ENCODE measurements at places on chromosomes 3 and 15. TPM values are rescaled to one million over a fixed set of nuclear protein-coding genes. Genes with fewer than 3 reads are reported as not detected.

The CCR9 gene
- 0.09 TPM for total RNA-seq

The ANKRD63 gene
- total RNA-seq: not detected

The LRRC3B gene
- 0.09 TPM for total RNA-seq

The LACTB gene
- 9.1 TPM for total RNA-seq

The CHL1 gene
- 10.5 TPM for total RNA-seq

The GOLGA6B gene
- total RNA-seq: not detected

The CRYGS gene
- total RNA-seq: 1.0 TPM

The BCHE gene
- 2.2 TPM for total RNA-seq

The CHRNA7 gene
- total RNA-seq: 3.7 TPM

The SH3GL3 gene
- total RNA-seq: 7.4 TPM

The TLR9 gene
- total RNA-seq: 0.17 TPM

The VEPH1 gene
- 1.4 TPM for total RNA-seq

The SLC28A1 gene
- not detected for total RNA-seq

The ROBO2 gene
- 18.2 TPM for total RNA-seq

The EFCC1 gene
- 1.8 TPM for total RNA-seq

The FAM174B gene
- 183 TPM for total RNA-seq

The CHCHD6 gene
- total RNA-seq: 13.9 TPM

- DNase-seq: no peak
Observed at GRCh38 chr3:150411106-150411460, 3.0 kb downstream of the TSC22D2 start.

DNA sequence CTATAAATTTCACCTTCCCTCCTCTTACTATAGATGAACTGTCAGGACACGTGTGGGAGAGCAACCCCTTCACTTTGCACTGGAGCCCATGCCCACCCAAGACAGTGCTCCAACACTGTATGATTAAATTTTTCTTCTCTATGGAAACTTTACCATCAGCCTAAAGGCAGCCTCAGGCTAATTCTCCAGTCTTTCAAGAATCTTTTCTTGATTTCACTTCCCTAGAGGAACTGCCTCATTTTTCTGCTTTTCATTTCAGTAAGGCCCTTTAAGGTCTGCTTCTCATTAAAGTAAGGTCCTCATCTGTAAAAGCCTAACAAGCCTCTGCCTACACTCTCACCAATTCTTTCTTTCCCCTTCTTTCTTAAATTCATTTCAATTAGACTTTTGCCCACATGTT, 137.3 kb downstream of the KCNMB2 start:
- DNase-seq: no peak

DNA sequence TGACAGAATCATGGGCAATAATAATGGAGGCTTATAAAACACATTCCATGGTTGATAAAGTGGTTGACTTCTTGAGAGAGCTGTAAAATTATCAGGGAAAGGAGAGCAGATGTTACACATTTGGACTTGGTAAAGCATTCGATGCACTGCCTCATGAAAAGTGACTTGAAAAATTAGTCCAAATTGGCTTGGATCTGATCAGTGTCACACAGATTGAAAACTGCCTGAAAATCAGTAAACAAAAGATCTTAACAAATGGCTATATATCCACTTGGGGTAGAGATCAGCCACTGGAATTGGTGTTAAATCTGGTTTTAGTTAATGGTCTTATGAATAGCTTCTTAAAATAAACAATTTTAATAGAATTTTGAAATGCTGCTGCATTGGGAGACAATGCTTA, 20.3 kb downstream of the SHOX2 start:
- no peak for DNase-seq

- DNase-seq: no peak
Observed at GRCh38 chr3:55544219-55544618, 57.1 kb upstream of the WNT5A start.

GRCh38 chr3:17372362-17373210, 369.8 kb downstream of the TBC1D5 start:
- no peak for DNase-seq

GRCh38 chr3:139123377-139124095, 78.8 kb upstream of the PRR23C start:
- DNase-seq: no peak

DNA sequence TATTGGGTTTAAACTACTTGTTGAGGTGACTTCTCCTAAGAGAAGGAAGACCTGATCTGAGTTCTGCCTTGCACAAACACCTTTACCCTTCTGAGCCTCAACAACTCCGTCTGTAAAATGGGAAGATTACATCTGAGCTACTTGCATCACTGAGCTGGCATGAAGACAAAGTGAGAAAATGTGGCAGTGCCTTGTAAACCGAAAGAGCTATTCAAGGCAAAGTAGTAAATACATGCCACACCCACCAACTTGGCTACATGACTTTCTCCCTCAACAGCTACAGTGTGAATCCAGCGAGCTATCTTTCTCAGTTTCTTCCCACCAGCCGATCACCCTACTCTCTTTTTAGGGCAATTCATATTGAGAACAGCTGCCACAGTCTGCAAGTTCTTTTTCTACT, 148.3 kb downstream of the FOXB1 start:
- DNase-seq: no peak

DNA sequence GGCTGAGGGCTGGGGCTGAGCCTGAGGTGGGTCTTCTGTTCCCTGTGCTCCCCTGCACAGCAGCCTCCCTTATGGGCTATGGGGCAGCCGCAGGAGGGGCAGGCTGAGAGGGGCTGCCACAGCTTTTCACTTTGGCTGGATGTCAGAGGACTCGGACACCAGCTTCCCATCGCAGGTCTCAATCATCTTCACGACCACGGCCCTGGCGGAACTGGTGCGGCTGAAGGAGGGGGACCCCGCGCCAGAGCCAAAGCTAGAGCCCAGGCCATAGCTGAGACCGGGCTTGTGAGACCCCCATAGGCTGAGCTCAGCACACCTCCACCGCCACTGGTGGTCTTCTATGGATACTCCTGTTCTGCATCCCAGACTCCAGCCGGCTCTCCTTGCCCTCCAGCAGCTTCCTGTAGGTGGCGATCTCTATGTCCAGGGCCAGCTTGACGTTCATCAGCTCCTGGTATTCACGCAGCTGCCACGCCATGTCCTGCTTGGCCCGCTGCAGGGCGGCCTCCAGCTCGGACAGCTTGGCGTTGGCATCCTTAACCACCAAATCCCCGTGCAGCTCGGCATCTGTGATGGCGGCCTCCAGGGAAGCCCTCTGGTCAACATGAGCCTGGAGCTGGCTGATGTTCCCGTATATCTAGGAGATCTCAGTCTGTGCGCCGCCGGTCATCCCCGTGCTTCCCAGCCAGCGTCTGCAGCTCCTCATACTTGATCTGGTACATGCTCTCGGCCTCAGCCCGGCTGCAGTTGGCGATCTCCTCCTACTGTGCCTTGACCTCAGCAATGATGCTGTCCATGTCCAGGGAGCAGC, 181.7 kb upstream of the SYNPR start:
- no peak for DNase-seq

GRCh38 chr3:137612291-137612690, 151.8 kb upstream of the SOX14 start:
- no peak for DNase-seq

DNA sequence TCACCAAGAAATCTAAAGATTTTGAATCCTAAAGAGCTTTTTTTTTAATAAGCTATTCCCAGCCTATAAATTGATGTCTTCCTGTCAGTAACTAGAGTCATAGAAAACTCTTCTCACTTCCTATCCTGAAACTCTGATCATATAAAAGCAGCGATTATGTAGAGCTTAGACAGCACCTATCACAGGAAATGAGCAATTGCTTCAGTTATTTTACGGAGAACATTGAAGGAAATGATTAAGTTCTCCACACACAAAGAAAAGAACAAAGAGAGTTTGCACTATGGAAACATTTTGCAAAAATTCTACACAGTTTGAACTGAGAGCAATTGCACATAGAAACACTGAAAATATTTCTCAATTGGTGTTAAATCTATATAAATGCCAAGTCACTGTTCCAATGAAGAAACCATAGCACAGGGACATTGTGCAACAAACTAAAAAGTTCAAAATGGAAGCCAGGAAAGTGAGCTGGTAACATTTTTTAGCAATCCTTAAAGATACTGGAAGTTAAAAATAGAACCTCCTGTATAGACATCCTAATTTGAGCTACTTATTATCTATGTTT, 291.5 kb upstream of the ARHGEF26 start:
- DNase-seq: no peak

GRCh38 chr15:98233873-98234272, 273.4 kb downstream of the ARRDC4 start:
- DNase-seq: no peak

- DNase-seq: no peak
Observed at GRCh38 chr15:41115161-41115651, 874 bp downstream of the INO80 start.

- no peak for DNase-seq
Observed at GRCh38 chr3:25711090-25711489, 46.4 kb upstream of the TOP2B start.

DNA sequence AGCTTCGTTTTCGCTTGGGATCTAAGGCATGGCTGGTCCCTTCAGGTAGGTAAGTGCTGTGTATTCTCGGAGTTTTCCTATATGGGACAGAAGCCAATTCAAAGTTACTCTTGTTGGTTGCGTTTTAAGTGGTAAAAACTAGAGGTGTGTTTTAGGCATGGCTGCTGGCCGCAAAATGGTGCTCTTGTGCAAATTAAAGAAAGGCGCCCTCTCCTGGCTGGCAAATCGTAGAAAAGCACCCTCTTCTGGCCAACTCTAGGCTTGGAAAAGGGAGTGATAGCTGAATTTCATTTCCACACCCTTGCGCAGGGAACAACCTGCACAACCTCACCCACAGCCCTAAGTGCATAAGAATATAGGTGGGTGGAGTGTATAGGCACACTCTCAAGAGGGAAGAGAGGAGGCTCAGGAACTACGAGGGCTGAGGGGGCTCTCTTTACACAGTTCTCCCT, 23.5 kb downstream of the DRD3 start:
- DNase-seq: no peak

DNA sequence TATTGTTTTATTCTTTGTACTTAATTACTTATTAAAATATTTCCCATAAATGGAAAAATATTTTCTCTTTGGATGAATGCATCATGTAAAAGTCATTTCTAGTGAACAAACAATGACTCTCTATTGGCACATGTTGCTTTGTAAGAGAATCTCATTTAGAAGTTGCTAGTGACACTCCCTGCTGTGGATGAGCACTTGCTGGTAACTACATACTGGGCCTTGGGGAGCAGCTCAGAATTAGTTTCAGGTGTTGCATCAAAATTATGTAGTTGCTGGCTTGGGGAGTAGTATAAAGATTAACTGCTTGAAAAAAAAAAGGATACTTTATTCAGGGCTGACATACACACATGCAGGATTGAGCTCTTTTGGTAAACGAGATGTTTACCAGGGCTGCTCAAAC, 80.3 kb upstream of the KCNAB1 start:
- no peak for DNase-seq

DNA sequence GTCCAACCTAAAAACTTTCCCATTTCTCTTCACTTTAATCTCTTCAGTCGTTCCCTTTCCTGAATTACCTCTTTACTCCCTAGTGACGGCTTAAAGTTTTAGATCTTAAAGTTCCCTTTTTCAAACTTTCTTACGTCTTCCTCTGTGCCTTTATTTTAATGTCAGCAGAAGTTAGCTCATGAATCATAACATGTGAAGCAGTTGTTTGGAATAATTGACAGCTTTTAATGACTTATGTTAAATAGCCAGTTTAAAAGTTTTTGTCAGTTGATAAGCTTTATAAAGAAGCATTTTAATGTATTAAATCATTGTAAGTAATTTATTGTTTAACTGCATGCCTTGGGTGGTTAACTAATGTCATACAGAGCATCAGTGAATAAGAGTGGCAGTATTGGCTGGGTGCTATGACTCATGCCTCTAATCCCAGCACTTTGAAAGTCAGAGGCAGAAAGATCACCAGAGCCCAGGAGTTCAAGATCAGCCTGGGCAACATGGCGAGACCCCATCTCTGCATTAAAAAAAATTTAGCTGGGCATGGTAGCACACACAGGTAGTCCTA, 33.9 kb downstream of the PIK3CA start:
- DNase-seq: no peak

DNA sequence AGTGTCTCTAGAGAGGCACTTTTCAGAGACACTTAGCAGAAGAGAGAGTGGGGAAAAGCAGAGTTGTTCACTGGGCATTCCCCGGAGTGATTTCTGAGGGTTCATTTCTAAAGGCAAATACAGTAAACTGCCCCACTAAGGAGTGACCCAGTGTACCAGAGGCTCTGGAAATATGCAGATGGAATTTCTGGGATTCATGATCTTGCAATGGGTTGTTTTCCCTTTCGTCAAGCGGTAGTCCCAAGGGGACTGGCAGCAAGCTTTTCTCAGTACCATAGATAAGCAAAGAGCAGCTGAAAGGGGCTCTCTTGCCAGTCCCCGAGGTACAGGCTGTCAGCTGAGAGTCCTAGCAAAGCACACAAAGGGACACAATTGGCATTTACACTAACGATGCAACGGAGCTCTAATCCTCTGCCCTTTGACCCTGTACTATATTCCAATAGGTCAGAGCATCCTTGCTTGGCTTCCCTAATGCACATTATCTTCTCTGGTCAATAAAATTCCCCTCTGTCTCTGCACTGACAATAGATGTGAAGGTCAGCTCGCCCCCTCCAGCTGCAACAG, 155.6 kb downstream of the SEMA6D start:
- no peak for DNase-seq

DNA sequence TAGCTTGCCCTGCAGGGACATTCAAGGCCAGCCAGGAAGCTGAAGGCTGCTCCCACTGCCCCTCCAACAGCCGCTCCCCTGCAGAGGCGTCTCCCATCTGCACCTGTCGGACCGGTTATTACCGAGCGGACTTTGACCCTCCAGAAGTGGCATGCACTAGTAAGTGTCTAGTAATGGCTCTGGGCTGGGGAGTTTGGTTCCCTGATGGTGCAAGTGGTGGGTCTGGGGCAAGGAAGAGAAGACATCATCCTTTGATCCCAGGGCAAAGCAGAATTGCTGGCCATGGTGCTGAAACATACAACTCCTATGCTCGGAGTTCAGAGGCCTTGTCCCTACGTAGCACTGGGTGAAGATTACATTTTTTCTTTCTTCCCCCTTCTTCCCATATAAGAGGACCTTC, 311.4 kb downstream of the EPHB1 start:
- no peak for DNase-seq

- DNase-seq: no peak
Observed at GRCh38 chr3:11636394-11636770, 7.3 kb downstream of the VGLL4 start.

DNA sequence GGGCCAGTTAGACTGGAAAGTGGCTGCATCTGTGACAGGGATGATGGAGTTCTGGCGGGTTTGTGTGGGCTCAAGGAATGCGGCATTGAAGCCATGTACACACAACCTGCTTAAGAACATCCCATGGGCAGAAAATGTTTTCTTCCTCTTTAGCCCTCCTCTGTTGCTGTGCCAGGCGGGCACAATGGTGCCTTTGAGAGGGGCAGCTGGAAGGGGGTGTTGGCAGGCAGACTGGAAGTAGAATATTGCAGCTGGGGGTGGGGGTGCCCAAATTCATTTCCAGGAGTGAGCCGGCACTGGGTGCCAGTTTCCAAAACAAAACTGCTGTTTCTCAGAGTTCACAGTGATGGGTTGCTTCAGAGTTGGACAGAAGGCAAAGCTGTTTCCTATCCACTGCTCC, 91.8 kb upstream of the ETV5 start:
- no peak for DNase-seq

DNA sequence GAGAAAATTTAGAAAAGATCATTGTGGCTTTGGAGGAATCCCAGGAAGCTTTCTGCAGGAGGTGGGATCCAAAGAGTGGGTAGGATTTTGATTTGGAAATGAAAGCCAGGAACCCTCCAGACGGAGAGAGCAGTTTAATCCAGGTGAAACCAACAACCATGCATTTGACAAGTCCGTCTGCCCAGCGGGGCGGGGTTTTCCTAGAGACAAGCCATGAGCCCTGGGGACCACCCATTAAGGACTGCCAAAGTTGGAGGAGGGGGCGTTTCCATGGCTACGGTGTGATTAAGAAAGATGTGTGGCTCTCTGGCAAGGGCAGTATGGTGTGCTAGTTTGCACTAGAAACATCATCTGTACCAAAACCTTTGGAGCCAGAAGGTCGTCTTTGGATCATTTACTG, 53.4 kb downstream of the SRGAP3 start:
- no peak for DNase-seq

Data from prostate gland (tissue), 2 donors.